ENCODE measurements at places on chromosomes 4 and X.

DNA sequence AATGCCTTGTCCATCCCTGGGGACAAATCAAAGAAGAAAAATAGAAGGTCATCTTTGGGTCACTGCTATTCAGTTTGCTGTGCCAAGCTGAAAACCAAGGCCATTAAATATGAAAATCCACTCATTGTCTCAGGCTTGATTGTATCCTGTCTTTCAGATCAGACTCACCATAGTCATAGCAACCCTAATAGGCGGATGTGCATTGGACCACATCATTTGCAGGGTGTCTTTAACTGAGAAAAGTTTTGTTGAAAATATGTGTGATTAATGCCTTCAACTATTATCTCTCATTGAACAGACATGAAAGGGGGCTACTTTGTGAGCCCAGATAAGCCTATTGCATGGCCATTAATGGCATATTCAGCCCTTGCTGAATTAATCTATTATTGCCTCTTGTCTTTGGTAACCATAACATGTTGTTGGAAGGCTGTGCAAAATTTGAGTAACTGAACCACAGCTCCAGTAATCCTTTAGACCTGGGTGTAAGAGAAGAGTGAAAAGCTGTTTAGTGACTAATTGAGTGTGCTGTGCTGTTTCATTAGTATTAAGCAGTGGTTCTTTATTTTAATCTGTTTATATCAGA, 453.6 kb upstream of the EPHA5 start:
- no peak for DNase-seq

- DNase-seq, result no peak
These were observed 28.4 kb downstream of the TMEM131L start for GRCh38 chr4:153494562-153494961.

- DNase-seq, result no peak
These were observed 528.3 kb upstream of the ZFP42 start for GRCh38 chr4:187467224-187467623.

- DNase-seq, result no peak
These were observed 114.3 kb downstream of the GABRB1 start for GRCh38 chr4:47145630-47146029.

All from pulmonary artery endothelial cell (primary cell).